T-cell (primary cell): ENCODE measurements at places on chromosomes 6 and 20.

DNA sequence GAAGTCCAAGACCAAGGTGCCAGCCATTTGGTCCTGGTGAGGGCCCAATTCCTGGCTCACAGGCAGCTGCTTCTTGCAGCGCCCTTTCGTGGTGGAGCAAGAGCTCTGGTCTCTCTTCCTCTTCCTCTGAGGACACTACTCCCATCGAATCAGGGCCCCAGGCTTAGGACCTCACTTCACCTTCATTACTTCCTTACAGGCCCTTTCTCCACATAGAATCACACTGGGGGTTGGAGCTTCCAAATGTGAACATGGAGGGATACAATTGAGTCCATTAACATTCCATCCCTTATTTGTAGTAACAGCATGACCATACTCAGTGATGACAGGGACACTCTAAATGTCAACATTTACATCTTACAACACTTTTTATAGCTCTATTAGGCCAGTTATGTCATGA lies 2.3 kb downstream of the RAMACL start:
- no peak for DNase-seq

DNA sequence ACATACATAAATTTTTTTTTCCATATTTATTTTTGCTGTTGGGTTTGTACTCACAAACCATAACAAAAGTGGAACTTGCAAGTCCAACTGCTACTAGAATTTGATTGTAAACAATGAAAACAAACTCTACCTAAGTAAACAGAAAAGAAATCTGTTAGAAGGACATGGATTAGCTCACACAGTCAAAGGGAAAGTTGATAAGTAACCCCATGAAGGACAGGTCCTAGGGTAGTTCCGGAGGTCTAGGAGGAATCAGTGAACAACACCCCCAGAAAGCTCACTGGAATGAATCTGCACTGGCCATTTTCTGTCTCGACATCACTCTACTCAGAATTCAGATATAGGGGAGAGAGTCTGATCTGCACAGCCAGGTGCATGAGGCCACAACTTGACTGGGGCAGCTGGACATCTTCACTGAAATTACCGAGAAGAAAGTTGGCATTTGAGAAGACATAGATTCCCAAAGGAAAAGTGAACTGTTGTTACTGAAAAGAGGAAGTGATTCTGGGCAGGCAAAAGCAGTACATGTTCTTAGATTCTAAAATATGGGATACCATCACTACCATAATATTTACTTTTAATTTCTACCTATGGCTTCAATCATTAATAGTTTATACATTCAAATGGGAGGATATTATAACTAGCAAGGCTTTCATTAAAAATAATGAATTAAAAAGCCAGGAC lies 76.4 kb downstream of the HMGN3 start:
- DNase-seq = no peak

- DNase-seq = no peak
These were observed 59.2 kb upstream of the ADGRB3 start for GRCh38 chr6:68575765-68576439.

GRCh38 chr6:154637392-154637791 lies 95.8 kb upstream of the SCAF8 start:
- no peak for DNase-seq

DNA sequence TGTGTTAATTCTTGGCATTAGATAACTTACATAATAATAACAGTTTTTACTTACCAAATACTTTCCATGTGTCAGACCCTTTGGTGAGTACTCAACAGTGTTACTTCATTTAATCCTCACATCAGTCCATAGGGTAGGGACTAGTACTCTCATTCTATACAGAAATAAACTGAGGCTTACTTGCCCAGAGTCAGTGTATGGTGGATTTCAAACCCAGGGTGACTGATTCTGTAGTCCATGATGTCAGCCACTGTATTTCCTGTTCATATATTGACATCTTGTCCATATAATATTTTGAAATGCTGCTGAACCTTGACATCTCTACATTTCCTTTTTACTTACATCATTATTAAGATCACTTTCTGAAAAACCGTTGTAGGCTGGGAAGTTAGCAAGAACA lies 2.5 kb upstream of the PNLDC1 start:
- DNase-seq = no peak

DNA sequence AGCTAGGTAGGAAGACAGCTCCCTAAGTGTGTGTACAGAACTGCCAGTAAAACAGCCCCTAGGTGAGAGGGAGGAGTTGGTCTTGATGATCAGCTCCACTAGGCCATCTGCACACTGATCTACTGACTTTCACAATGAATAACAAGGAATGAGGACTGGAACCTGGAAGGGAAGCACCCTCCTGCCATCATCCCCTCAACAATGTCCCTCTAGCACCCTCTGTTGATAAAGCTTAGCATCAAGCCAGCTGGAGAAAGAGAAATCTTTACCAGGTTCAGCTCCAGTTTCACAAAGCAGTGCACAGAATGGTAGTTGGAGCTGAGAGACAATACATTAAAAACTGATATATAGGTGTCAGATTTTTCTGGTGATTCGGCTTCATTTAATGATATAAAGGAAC lies 57.2 kb upstream of the IRAK1BP1 start:
- DNase-seq = no peak

- no peak for DNase-seq
These were observed 55.9 kb upstream of the SNX9 start for GRCh38 chr6:157766901-157767774.

DNA sequence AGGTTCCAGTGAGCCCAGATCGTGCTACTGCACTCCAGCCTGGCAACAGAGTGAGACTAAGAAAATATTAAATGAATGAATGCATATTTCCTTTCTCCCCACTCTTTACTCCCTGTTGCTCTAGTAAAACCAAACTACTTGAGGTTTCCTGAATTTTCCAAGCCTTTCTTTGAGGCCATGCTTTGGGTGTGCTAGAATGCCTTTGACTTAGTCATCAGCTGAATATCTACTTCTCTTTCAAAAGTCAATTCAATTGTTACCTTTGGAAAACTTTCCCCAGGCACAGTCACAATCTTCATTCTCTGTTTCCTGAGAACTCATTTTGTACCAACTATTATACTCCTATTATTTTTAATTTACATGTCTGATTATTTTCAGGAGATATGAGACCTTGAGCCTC lies 27.5 kb upstream of the CEP85L start:
- no peak for DNase-seq

DNA sequence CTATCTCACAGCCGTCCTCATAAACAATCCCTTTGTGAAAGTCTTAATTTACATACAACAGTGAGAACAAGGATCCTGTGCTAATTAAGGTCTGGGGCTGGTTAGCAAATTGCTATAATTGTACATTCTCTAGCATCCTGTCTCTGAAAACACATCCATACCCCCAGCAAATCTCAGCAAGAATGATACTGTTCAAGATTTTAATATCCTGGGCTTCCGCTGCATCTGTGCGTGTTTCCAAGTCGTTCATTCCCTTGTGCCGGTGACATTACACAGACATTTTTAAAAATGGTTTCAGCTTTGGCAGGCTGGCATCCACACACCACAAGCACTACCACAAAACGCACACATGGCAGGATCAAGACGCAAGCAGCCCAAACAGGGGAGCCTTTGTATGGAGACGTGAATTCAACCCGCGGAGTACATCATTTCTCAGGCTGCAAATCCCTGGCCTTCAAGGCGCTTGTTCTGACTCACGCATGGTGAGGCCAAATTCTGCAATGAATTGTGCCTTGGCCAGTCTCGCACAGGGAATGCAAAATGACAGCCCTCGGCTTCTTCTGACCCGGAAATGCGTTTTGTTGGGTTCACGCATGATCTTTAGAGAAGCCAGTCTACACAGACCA lies 20.3 kb downstream of the ZMYND8 start:
- DNase-seq = no peak

GRCh38 chr20:23514848-23515247 lies 23.9 kb downstream of the CST8 start:
- no peak for DNase-seq
